ENCODE measurements at places on chromosomes 4 and X. TPM values are rescaled to one million over a fixed set of nuclear protein-coding genes. Genes with fewer than 3 reads are reported as not detected.

CCNA2 gene
- total RNA-seq = 12.1 TPM

DNA sequence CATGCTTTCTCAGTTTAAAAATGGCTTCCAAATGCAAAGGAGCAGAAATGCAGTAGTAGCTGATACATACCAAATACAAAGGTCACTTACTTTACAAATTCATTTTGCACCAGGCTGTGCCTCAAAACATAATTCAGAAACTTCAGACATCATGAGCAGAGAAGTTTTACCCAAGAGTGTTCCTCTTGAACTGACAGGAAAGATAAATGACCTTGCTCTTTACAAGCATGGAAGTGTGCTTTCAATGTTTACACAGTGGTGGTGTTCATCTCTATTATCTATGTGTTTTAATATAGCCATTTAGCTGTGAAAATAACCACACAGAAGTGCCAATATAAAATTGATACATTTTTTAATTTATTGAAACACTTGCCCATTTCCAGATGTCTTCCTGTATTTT, 383.4 kb downstream of the ANKRD50 start:
- no peaks in the 10 kb centered on the region for H3K36me3 ChIP-seq
- no peak for DNase-seq
- H3K4me1 ChIP-seq = no peaks in the 10 kb centered on the region
- H3K27ac ChIP-seq = no peak overlapping the region

DNA sequence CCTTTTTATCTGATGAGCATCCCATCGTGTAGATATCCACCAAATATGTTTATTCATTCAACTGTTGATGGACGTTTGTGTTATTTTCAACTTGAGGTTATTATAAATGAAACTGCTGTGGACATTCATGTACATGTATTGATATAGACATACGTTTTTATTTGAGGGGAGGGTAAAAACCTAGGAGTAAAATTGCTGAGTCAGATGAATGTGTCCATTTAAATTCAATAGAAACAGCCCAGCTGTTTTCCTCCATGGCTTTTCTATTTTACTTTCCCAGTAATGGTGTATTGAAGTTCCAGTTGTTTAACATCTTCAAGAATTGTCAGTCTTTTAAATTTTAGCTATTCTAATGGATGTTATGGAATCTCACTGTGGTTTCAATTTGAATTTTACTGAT, 348.7 kb upstream of the GALNTL6 start:
- no peaks in the 10 kb centered on the region for H3K36me3 ChIP-seq
- peaks cover 22% of the 10 kb centered on the region for H3K27me3 ChIP-seq
- no peak for DNase-seq

DNA sequence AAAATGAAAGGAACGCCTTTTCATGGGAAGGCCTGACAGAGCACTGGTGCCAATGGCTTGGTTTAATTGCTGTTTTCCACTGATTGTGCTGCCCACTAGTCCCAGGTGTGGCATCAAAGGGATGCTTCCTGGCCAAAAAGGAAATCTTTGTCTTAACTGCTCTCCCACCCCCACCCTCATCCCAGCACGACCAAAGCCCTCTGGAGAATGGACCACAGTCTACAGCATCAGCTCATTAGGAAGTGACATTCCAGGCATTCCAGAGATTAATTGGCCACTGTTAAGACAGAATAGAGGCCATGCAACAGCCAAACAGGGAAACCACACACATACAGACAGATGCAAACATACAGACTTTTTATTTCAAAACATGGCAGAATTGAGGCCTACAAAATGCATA, 143.2 kb downstream of the LHFPL1 start:
- peaks cover 88% of the 10 kb centered on the region for H3K27me3 ChIP-seq
- no peak overlapping the region for H3K27ac ChIP-seq
- H3K4me1 ChIP-seq = no peaks in the 10 kb centered on the region
- no peak for DNase-seq
- H3K4me3 ChIP-seq = no peak overlapping the region

GRCh38 chr4:42112846-42113245, 39.6 kb downstream of the BEND4 start:
- H3K27me3 ChIP-seq = peaks cover 26% of the 10 kb centered on the region
- DNase-seq = no peak
- no peaks in the 10 kb centered on the region for H3K36me3 ChIP-seq
- H3K27ac ChIP-seq = no peak overlapping the region

Measured in MCF 10A (cell line).